ENCODE measurements at places on chromosomes 4 and X.

DNA sequence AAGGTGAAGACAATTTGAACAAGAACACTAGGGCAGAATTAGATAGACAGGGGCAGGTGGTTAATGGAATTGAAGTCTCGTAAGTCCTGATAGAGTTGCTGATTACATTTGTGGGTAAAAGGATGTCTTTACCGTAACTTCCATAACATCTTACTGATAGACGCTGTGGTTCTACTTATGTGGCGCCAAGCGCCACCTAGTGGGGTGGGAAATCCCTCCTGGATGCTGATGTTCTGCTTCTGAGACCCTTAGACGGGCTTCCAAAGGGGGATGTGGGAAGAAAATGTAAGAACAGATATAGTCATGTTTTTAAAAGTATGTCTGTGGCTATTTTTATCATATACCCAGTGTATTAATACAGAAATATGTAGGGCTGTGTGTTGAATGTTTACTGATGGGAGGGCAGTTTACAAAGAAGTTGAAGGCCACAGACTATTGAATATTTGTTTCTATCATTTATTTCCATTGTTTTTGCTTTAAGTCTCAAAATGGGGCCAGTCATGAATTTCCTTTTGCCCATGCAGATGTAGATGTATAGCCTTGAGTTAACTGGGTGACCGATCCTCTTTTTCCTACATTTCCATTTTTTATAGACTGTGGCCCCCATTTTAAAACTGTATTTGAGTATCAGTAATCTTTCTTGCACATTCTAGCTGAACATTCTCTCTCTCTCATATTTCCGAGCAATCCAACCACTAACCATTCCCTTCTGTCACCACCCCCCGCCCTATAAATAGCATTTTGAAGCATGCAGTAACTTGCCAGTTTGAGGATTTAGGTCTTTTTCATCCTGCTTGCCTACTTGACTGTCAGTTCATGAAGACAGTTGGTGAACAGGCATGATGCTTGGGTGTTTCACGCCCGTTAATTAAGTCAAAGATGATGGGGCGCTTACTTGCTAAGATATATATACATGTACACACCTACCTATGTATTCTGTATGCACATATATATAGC is 12.1 kb upstream of the TLR8 start:
- DNase-seq = no peak

GRCh38 chr4:112099701-112100297 is 45.5 kb upstream of the FAM241A start:
- peak; percentile 34 for DNase-seq

GRCh38 chr4:7430368-7430964 is 4.3 kb downstream of the PSAPL1 start:
- DNase-seq = no peak

GRCh38 chr4:26319949-26320537 is 771 bp upstream of the RBPJ start:
- DNase-seq = no peak

DNA sequence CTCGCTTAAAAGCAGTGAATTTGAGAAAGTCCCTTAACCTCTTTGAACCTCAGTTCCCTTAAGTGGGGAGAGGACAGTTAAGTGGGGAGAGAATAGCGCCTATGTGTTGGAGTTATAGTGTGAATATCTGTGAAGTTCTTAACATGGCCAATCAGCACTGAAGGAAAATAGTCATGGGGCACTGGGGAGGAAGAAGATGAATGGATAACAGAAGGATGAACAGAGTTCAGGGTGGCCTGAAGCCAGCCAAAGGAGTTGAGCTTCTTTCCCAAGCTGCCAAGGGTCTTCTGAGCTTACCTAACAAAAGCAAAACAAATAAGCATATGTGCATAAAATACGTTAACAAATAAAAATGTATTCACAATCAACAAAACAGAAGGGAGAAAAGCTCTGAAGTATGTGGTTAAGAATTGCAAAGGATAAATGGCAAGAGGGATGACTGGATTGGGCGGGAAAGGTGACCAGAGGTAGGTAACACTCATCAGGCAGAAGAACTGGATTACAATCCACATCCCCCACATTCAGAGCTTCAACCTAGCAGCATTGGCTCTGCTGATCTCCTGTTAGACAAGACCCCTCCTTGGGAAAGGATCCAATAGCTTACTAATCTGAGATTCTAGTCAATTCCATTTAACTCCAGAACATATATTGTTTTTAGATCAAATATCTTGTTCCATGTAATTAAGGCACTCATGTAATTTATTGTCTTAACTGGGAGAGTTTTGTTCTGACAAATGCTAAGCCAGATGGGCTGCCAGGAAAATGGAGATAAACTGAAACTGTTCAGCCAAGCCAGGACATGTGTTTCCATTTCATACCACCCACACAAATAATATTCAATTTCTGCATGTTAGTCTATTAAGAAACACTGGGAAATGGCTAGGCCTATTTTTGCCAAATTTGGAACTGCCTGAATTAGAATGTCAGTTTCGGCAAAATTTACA is 221.2 kb downstream of the LDB2 start:
- DNase-seq = peak; percentile 32

DNA sequence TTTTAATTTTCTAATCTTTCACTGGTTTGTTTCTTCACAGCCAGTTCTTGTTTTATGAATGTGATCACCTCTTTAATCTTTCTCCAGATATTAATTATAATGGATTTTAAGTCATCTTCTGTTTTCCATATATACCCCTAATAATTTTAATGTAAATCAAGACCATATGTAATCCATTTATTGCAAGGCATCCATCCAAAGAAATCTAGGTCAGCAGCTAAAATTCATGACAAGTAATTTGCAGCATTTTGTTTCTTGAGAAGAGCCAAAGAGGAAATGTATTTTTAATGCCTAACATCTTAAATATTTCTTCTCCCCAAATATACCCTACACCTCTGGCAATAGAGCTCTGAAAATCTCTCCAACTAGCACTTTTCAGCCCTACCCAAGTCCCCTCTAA is 81.1 kb downstream of the SUPT20HL2 start:
- DNase-seq = no peak

- no peak for DNase-seq
These were observed 34.7 kb upstream of the NEUROG2 start for GRCh38 chr4:112550728-112551127.

- DNase-seq = no peak
These were observed 72.4 kb downstream of the PALLD start for GRCh38 chr4:168569066-168569930.

DNA sequence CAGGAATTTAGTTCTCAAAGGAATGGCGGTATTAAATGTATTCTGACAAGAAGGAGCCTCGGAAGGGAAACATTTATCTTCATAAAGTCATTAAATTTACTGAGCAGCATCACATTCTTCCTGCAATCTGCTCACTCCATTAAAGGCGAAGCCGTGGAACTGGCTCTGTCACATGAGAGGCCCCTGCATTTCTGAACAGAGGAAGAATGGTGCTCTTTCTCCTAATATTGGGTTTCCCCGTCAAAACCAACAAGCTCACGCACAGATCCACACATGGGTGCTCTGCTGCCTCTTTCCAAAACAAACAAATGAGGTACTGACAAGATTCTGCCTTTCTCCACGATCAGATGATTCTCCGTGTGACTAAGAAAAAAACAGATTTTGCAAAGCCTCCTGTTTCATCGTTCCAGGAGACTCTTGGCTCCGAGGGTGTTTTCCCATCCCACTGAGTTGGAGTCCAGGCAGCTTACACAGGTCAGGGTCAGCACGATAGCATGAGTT is 191.2 kb downstream of the IDS start:
- DNase-seq = peak; percentile 20

All from fibroblast of skin of left quadriceps (primary cell).